ENCODE measurements at places on chromosomes 16 and 17.

DNA sequence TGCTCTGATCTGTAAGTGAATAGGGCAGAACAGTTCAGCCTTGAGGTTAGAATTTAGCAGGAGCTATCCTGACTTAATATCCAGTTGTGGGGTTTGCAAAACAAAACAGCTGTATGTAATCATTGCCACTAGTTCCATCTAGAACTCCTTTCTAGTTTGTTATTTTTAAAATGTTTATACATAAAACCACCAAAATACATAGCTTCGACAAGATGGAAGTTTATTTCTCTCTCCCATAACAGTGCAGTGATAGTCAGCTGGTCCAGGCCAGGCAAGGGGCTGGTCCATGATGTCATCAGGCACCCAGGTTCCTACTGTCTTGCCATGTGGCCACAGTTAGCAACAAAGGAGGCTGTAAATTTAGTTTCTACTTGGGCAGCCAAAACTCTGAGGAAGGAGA, 10.5 kb upstream of the PLK1 start:
- DNase-seq: no peak

- no peak for DNase-seq
Observed at GRCh38 chr16:674968-675883, at the start of gene RHBDL1. RHBDL1 (plus strand) TSS chr16:675671; CDS start chr16:675791, 120 bp downstream.

GRCh38 chr17:66836063-66837005, 1.4 kb downstream of the CACNG5 start:
- DNase-seq: no peak

DNA sequence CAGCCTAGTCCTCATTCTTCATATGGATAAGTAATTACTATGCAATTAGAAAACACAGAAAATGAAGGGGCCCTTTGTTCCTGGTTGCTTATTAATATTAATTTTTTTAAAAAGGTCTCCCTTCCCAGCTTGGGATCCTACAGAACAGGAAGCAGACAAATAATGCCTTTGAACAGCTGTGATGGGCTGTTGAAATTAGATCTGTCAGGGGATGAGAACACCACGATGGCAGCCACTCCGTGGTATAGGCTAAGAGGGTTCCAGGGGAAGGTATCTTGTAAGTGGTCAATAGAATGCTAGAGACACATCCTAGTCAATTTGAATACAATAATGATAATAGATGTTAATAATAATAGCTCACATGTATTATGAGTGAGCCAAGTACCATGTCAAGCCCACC, 83.1 kb downstream of the CCDC182 start:
- DNase-seq: no peak

- no peak for DNase-seq
Observed at GRCh38 chr16:64408699-64409098, 713.2 kb downstream of the CDH11 start.

GRCh38 chr17:59547131-59547915, 18.1 kb upstream of the DHX40 start:
- DNase-seq: no peak

GRCh38 chr17:73531158-73531557, 113.1 kb downstream of the SDK2 start:
- DNase-seq: no peak

GRCh38 chr17:2023692-2024571, 1.2 kb downstream of the RTN4RL1 start:
- no peak for DNase-seq

DNA sequence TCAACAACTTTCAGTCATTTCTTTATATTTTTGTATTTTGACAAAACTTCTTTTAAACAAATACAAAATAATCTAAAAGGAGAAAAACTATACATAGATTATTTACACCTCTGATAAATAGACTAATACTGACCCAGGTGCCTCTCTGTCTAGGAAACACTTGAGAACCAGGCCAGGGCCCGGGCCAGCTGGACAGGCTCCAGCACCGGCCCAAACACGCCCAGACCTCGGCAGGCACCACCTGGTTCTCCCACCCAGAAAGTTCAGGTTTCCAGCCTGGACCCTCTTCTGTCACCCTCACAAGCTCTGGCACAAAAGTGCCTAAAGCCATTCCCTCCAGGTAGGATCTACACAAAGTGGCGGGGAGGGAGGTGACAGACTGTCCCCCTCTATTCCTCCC, 97.0 kb upstream of the DNAH17 start:
- DNase-seq: no peak
